ENCODE measurements at places on chromosomes 5 and 9.

GRCh38 chr9:28868228-28868990 is 1295.1 kb upstream of the C9orf72 start:
- no peak for DNase-seq

- no peak for DNase-seq
Observed at GRCh38 chr5:138849882-138850281, 25.3 kb downstream of the LRRTM2 start.

GRCh38 chr5:57349214-57349613 is 133.4 kb downstream of the ACTBL2 start:
- DNase-seq, result no peak

DNA sequence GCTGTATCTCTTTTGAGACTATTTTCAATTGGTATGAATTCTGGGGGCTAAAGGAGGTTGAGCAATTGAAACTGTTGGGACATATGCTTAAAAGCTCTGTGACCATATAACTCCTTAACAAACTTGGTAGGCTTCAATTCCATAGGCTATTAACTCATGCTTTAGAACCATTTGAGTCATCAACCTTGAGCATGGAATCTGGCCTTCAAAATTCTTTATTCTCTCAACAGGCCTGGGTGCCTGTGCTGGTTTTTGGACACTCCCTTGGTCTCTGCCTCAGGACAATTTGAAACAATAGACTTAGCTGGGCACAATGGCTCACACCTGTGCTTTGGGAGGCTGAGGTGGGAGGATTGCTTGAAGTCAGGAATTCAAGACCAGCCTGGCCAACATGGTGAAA is 61.4 kb upstream of the EPB41L4A start:
- no peak for DNase-seq

DNA sequence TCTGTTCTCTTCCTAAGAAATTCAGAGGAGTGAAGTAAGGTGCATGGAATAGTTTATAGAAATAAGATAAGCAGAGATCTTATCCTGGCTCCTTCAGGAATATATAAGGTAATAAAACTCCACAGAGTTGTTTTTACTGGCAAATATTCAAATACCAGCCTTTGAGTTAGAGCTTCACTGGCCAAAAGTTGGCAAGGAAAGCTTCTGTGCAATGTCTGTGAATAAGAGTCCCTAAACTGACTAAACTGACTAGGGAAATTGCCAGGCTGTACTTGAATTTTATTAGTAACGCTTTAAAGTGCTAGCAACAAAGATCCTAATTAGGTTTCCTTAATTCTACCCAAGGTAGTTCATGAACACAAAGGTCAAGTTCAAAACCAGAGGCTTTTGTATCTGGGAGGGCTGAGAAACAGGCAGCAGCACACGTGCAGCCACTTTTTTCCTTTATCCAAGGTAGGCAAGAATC is 131.1 kb upstream of the MPDZ start:
- no peak for DNase-seq
